ENCODE measurements at places on chromosomes 3 and 15.

- DNase-seq: no peak
Observed at GRCh38 chr15:95327661-95328060, 1002.8 kb upstream of the NR2F2 start.

DNA sequence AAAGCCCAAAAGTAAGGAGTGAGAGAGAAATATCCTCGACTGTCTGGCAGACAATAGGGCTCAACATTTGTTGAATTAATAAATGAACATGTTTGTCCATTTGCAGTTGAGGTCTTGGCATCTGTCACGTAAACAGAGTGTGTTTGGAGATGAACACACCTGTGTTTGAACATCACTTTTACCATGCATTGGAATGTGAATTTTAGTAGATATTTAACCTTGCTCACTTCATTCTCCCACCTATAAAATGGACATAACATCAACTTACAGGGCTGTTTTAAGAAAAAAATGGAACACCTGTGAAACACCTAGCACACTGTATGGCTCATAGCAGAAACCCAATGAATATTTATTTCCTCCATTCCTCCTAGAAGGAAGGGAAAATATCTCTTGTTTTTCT, 204.8 kb downstream of the KCNMB2 start:
- no peak for DNase-seq

DNA sequence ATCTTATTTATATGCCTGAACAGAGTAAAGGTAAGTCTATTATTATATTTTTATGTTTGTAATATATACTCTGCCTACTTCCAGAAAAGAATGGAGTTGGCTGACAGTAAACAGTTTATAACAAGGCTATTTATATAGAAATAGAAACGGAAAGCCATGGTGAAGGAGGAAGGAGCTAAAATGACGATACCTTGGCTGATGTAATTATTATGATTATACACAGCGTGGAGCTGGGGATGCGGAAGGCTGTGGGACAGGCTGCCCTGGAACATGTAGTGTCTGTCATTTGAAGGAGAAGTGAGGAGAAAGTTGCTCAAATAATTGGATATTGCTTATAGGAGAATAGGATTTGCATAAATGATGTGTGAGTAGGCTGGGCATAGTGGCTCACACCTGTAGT, 37.8 kb downstream of the CEMIP start:
- no peak for DNase-seq

GRCh38 chr15:40245666-40246450, 7.0 kb downstream of the PAK6 start:
- no peak for DNase-seq

GRCh38 chr3:72445827-72446217, 402.4 kb downstream of the SHQ1 start:
- DNase-seq: no peak

GRCh38 chr15:63559753-63560152, 37.4 kb upstream of the FBXL22 start:
- no peak for DNase-seq

DNA sequence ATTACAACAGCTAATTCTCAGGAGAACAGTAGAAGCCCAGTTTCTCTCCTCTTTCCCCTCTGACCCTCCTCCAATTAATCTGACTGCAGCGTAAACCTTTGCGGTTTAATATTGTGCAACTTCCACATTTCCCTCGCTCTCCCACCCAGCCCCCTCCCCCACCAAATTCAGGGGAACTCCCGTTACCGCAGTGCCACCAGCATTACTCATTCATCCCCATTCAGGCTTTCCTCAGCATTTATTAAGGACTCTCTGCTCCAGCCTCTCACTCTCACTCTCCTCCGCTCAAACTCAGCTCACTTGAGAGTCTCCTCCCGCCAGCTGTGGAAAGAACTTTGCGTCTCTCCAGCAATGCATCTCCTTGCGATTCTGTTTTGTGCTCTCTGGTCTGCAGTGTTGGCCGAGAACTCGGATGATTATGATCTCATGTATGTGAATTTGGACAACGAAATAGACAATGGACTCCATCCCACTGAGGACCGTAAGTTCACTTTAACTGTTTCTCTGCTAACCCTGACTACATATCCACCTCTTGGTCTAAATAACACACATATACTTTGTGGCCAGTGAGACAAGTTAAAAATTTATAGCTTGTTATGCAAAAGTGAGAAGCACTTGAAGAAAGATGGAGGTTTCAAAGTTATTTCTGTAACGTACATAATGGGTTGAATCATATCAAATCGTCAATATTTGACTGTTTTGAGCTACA, at the start of gene PTX3:
Gene PTX3 (plus strand): TSS at position 268 of the 709 bp plus-strand sequence. CDS start 84 bp downstream, at position 352.
- no peak for DNase-seq

Measured in stimulated activated CD4-positive, alpha-beta T cell treated with anti-CD3 and anti-CD28 coated beads, Interleukin-1b, Interleukin-23, amount 100 ng/mL, for 1 hour (primary cell).